Fibroblast of skin of left biceps (primary cell): ENCODE measurements at places on chromosomes 2 and 18.

- no peak for DNase-seq
These were observed 3.5 kb upstream of the LBX2 start for GRCh38 chr2:74502720-74503505.

DNA sequence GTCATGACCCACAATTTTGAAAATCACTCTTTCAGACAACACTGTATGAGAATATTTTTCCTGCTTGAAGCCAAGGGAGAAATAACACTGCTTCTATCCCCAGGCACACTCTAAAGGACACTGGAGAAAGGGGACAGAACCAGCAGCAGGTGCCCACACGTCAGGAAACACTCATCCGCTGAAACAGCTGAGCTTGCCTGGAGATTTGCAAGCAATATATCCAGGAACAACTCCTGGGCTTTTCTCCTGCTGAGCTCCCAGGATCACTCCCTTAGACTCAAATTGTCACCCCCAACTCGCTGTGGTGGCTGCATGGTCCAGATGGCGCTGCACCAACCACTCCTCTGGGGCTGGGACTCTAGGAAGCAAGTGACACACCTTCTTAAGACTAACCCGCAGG, 186.7 kb downstream of the ARL4C start:
- no peak for DNase-seq

DNA sequence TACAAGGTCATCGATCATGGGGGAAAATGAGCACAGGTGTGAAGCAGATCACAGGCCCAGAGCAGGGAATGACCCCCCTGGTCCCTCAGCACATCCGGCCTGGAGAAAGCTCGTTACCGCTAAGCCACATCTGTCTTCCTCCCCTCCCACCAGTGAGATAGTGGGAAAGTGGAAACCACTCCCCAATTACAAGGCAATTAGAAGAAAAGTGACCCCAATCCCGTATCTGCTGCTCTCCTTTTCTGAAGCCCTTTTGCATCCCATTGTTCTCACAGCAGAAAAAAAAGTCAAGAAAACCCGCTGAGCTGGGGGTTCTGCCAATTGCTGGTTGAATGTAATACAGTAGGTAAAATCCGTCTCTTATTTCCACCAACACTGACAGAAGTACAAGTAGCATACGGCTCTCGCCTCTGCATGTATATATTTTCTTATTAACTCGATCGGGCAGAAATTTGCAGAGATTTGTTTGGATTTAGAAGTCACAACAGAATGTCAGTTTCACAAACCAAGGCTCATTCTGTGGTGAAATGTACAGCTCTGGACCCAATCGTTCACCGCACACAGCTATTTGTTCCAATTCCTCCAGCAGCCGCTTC, 287.0 kb downstream of the TCF4 start:
- no peak for DNase-seq

GRCh38 chr18:56374007-56374655, 264.3 kb downstream of the TXNL1 start:
- no peak for DNase-seq

DNA sequence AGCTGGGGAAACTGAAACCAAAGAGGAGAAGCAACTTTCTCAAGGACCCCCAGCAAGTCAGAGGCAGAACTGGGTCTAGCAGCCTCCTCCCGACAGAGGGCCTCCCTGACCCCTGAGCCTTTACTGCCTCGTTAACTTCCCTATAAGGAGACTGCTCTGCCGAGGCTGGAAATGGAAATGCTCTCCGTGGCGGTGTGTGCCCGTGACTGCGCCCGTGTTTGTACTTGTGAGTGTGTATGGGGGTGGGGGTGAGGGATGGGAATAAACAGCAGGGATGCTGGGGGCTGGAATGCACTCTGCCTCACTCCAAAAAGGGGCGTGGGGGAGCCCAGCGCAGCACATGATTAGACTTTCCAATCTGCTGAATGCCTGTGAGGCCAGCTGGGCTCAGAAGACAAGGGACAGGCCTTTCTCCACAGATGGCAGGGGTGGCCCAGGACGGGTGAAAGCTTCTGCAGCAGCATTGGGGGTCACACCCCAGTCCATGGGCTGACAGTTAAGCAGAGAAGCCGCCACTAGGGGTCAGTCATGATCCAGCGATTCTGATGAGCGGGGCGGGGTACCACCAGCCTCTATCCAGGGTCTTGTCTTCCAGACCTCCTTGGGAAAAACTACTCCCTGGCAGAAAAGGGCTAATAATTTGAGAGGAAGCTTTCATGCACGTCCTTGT, 26.8 kb downstream of the MPHOSPH10 start:
- peak; percentile 4 for DNase-seq

GRCh38 chr2:54969295-54969939, 80.8 kb downstream of the RTN4 start:
- no peak for DNase-seq

GRCh38 chr2:54407693-54408092, 48.4 kb upstream of the SPTBN1 start:
- no peak for DNase-seq

GRCh38 chr2:104547221-104547620, 306.7 kb upstream of the POU3F3 start:
- no peak for DNase-seq

DNA sequence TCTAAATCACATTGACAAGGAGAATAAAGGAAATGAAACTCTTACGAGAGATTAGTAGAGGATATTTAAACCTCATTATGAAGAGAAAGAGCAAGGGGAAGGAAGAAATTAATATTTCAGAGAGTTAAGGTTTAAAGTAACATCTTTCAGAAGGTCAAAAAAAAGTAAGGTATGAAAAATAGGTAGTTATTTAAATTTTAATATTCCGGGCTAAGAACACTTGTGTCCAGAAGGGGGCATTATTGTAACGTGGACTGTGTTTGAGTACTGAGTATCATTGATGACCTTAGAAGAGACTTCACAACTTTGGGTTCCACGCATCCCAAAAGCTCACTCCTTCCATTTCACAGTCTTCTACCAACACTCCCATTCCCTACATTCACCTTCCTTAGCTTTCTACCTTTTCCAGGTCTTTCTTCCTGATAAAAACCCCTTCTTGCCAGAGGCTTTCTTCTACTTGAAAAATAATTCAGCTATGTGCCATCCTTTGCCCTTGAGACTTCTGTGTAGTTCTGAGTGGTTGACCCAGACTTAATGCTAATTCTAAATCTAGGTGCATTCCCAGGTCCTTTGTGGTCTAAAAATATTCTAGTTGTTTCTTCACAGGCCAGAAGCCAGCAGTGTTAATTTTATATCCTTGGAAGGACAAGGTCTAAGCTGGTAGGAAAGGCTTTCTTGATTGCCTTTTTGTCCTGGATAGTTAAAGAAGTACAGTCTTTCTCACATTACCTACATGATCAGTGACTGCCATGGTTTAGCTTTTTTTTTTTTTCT, 16.5 kb downstream of the DYNC1I2 start:
- no peak for DNase-seq

DNA sequence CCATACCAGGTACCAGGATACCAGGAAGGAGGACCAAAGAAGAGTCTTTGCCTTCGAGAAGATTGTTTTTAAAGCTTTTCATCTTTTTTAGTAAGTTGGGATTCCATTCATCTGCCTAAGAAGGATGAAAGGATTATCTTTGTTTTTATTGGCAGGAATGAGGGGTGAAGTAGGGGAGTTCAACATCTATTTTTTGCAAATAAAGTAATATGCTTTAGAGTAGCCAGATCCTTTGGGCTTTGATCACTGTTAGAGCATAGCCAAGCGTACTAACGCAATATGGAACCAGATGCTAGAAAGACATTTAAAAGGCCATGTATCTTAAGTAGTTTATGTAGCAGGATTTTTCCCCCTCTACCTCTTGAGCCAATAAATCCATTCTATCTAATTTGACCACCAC, 133.0 kb downstream of the PRPF40A start:
- no peak for DNase-seq

DNA sequence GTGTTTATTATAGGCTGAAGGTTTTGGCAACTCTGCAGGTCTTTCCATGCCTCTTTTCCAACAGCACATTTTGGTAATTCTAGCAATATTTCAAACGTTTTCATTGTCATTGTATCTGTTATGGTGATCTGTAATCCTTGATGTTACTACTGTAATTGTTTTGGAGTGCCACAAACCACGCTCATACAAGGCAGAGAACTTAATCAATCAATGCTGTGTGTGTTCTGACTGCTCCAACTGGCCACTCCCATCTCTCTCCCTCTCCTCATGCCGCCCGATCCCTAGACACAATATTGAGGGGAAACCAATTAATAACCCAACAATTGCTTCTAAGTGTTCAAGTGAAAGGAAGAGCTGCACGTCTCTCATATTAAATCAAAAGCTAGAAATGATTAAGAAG, 32.9 kb downstream of the HDLBP start:
- DNase-seq, result no peak

GRCh38 chr18:74590671-74591070, 7.0 kb upstream of the ZNF407 start:
- no peak for DNase-seq

GRCh38 chr2:123609077-123609476, 416.0 kb upstream of the CNTNAP5 start:
- DNase-seq, result no peak

DNA sequence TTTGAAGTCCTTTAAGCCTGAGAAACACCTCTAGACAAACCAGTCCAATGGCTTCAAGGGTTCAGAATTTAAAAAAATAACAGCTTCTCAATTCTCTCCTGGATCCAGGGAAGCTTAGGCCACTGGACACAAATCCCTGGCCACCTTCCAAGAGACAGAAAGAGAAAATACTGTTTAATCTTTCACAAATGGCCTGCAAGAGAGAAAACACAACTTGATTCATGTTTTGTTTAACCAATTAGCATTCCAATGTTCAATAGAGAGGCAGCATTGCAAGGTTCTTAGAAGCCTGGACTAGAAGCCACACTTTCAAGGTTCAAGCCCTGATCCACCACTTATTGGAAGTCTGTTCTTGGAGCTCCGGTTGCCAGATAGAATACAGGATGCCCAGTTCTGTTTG, 109.0 kb upstream of the PARD3B start:
- DNase-seq, result no peak

DNA sequence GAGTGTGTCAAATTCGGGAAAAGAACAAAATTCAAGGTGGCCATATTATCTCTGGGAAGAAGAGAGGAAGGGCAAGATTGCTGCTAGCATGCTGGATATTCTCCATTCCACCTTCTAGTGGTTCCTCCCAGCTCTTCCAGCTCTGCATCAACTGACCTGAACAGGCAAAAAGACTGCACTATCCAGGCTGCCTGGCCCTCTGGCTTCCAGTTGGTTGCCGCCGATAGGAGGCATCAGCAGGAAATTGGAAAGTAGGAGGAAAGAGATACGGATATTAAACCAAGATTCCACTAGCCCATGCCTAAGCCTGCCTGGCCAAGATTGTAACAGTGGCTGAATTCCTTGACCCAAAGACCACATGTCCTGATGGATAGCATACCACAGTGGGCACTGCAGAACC, 1.7 kb upstream of the RTTN start:
- DNase-seq, result no peak

DNA sequence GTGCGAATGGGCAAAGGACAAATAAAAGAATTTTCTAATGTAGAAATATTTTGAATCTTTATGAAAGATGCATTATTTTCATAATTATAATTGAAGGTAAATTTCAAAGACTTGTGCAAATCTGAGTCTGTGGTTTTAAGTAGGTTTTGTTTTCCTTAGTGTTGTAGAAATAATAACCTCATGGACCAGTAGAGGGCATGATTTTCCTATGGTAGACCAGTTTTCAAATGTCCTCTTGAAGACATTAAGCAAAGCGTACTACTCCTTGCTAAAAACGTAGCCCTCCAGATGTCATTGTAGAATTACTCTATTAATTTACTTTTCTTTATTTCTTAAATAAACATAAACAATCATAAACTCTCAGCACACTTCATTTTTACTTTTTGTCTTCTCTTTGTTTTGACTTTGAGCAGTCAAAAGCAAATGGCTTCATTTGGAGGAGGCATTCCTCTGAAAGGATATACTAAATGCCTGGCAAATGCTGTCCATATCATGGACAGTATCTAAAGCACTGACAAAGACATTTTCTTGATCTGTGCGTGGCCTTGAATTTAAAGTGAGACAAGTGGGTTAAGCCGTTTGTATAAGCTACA, 85.8 kb upstream of the FAM237A start:
- no peak for DNase-seq

- DNase-seq, result no peak
These were observed 511.1 kb upstream of the ID2 start for GRCh38 chr2:8170552-8171327.

DNA sequence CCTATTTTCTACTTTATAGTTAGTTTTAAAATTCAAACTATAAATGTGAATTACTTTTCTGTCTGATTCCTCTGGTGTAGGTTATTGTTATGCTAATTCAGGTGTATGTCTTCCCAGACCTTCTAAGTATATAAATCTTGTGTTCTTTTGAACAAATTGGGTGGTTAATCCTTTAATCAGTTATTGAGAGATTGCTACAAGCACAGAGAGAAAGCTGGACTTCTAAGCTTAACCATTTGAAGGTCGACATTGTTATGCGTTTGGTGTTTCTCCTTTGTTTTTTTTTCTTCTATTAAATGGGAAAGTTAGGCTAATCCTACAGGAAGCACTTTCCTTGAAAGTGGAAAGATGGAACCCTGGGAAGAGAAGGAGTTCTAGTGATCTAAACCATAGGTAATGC, 592.6 kb downstream of the SLC4A3 start:
- DNase-seq, result no peak

DNA sequence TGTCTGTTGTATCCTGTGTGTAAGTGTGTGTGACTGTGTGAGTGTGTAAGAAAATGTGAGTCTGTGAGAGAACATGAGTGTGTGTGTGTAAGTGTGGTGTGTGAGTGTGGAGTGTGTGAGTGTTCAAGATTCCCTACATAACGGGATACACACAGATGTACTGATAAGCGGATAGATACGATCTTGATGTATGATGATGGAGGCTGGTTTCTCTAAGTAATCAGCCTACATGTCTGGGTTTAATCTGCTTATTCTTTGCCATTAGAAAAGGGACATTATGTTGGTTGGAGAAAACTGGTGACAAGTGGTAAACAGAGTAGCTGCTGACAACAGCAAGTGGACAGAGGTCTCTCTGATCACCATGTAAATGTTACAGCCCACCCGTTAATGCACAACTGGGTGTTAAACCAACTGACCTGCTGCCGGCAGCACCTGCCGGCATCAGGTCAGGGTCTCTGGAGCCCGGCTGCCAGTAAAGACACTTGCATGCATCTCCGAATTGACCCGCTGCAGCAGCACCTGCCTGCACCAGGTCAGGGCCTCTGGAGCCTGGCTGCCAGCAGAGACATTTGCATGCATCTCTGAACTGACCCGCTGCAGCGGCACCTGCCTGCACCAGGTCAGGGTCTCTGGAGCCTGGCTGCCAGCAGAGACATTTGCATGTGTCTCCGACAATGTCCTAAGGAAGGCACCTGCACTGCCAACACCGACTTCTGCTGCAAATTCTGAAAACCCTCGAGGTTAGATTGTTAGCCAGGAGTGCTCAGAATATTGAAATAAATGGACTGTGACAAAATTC, 87.5 kb downstream of the MBP start:
- DNase-seq, result no peak

- no peak for DNase-seq
These were observed 507.9 kb upstream of the CDH2 start for GRCh38 chr18:28684746-28685355.
